ENCODE measurements at places on chromosomes 4 and X.

- DNase-seq: no peak
Observed at GRCh38 chr4:110637408-110638088, 14.7 kb upstream of the PITX2 start.

DNA sequence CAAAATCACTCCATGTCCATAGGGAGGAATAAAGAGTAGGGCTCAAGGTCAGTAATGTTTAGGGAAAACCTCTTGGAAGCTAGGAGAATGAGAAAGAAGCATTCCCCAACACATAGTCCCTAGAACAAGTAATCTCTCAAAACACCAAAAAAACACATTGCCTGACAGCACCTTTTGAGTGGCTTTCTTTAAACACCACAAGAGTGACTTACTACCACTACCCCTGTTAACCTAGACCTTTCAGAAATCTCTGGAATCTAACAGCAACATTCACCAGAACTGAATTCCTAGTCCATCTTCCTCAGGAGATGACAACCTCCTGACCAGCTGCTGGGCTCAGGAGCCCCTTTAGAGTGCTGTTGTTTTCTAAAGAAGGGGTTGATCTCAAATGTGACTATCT, 142.2 kb downstream of the SOWAHB start:
- DNase-seq: no peak

DNA sequence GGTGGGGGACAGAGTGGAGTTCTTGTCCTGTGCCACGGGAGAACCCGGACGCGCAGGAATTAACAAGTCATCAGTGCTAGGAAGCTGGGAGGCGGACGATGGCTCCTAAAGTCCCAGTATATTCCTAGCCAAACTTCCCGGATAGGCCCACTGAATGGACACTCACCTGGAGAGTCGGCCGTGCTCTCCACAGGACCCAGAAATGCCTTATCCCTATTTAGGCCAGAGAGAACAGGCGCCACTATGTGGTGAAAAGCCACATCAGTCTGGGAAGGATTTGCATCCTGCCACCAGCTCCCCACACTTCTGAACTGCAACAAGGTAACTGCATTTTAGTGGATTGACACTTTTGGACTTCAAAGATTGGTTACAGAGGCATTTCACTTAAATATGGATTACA, 1.1 kb downstream of the CFAP299 start:
- no peak for DNase-seq

GRCh38 chr4:185369731-185370130, 26.0 kb downstream of the LRP2BP start:
- DNase-seq: no peak

GRCh38 chr4:91319556-91320268, 984.1 kb upstream of the GRID2 start:
- no peak for DNase-seq

GRCh38 chrX:71846429-71846828, 64.2 kb upstream of the NHSL2 start:
- DNase-seq: no peak

DNA sequence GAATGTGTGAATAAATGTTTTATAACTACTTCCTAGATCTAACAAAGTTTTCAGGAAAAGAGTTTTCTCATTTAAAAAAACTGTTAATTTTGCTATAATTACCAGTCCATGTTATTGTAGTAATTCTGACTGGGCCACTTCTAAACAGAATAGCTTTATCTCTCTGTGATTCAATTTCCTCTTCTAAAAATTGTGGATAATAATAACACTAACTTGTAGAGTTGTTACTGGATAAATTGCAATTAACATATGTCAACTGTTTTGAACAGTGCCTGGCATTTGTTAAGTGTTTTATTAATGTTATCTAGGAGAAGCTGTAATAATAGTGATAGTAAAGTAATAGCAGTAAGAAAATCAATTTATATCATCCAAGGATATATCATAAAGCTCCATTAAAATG, 162.3 kb downstream of the BTC start:
- DNase-seq: no peak

DNA sequence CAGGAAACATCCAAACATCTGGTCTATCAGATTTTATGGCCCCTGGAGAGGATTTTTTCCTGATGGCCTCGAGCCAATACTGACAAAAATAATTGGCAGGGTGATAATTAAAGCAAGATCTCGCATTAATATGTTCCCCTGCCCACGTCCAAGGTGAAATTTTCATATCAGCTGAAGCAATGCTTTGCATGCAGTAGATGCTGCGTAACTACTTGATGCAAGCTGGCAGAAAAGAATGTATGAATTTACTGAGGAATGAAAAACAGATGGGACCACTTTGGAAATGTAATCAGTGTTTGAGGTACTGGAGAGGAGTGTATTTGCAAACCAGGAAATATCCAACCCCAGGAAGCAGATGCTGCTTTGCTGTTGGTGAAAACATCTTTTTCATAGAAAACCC, 36.8 kb upstream of the REST start:
- no peak for DNase-seq

DNA sequence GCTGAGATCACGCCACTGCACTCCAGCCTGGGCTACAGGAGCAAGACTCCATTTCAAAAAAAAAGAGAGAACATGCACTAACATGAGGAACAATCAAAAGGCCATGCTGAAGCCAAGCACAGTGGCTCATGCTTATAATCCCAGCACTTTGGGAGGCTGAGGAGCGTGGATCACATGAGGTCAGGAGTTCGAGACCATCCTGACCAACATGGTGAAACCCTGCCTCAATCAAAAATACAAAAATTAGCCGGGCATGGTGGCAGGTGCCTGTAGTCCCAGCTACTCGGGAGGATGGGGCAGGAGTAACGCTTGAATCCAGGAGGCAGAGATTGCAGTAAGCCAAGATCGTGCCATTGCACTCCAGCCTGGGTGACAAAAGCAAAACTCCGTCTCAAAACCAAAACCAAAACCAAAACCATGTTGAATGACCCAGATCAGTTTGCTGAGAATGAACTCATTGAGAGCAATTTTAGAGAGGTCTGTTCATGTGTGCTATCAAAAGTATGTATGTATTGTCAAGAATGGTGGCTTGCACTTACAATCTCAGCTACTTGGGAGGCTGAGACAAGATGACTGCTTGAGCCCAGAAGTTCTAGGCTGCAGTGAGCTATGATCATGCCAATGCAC, 44.8 kb downstream of the PDS5A start:
- DNase-seq: no peak

DNA sequence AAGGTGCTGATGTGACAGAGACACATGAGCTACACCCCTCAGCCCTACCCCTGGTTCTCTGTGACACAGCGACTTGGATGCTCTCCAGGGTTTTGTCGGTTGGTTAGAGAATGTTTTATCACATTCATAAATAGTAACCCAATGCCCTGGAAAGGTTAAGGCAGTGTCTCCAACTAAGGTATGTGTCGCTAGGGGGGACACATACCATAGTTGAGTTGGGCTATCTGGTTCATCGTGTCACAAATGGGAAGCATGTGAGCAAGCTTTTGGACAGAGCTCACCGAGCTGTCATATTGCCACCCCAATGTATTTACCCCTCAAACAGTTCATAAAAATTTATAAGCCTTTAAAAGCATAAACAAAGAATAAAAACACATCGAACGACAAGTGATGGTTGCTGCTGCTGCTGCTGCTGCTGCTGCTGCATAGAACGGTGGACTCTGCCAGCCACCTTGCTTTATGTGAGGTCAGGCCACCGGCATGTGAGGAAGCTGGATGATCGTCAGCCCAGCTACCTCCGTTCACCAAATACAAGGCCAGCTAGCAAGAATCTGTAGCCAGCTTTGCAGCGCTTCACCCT, 55.9 kb downstream of the STOX2 start:
- no peak for DNase-seq

DNA sequence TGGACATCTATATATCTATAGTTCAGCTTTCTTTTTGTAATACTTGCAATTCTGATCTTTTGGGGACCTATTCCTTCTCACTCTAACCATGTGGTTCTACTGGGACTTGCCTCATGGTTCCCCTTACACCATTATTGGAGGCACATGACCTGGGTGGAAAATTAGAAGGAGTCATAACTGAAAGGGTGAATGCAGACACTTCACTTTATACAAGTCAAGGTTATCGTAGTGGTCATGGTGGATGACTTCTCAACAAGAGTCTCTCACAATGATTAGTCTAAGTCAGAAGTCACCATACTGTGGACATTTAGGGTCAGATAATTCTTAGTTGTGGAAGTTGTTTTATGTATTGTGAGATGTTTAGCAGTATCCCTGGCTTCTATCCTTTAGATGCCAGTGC, 10.5 kb upstream of the EIF4E start:
- no peak for DNase-seq

DNA sequence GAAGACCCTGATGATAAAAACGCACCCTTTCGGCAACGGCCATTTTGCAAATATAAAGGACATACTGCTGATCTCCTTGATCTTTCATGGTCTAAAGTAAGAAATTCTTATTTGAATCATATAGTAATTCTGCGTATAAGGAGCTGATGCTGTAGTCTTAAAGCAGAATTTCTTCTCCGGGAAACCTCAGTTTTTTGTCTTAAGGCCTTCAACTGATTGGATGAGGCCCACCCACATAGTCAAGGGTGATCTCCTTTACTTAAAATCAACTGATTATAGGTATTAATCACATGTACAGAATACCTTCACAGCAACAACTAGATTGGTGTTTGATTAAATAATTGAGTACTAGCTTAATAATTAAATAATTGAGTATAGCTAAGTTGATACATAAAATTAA, 62.8 kb upstream of the DOCK11 start:
- DNase-seq: no peak

GRCh38 chrX:129472116-129472515, 51.2 kb downstream of the SMARCA1 start:
- no peak for DNase-seq

DNA sequence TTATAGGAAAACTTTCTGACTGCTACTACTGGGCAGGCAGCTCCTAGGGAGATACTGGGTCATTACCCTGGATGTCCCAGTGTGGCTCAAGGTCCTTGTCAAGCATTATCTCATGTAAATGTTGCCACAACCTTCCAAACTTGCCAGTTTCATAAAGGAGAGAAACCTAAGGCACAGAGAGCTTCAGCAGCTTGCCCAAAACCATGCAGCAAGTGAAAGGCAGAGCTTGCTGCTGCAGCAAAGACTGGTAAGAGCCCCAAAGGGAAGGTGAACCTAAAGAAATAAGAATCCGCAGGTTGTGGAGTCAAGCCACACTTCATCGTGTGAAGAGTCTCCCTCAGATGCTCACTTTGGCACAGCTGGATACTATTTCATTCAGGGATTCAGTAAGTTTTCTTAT, 2.3 kb downstream of the MPP1 start:
- DNase-seq: no peak

DNA sequence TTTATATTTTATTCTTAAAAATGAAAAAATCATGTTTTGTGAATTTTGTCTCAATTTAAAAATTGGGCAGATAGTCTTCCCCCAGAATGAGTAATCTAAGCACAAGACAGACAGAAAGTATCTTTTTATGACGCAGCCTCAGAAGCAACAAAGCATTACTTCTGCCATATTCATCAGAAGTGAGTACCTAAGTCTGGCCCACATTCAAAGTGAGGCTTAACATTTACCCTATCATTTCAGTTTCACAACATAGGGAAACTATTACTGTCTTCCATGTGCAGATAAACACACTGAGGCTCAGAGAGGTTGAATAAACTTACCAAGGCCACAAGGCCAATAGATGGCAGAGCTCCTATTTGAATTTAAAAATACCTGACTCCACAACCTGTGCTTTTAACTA, 4.4 kb upstream of the PRDX4 start:
- no peak for DNase-seq

GRCh38 chr4:182240161-182241130, 2.8 kb upstream of the TENM3 start:
- no peak for DNase-seq

All from stimulated activated CD8-positive, alpha-beta memory T cell treated with anti-CD3 and anti-CD28 coated beads, Interleukin-7, amount 100 ng/mL, for 1 hour (primary cell).